ENCODE measurements at places on chromosomes 5 and 9. TPM values are rescaled to one million over a fixed set of nuclear protein-coding genes. Genes with fewer than 3 reads are reported as not detected.

- H3K27ac ChIP-seq: no peak overlapping the region
- no peaks in the 10 kb centered on the region for H3K4me1 ChIP-seq
- no peak for DNase-seq
Observed at GRCh38 chr9:102867488-102867887, 127.6 kb upstream of the CYLC2 start.

DNA sequence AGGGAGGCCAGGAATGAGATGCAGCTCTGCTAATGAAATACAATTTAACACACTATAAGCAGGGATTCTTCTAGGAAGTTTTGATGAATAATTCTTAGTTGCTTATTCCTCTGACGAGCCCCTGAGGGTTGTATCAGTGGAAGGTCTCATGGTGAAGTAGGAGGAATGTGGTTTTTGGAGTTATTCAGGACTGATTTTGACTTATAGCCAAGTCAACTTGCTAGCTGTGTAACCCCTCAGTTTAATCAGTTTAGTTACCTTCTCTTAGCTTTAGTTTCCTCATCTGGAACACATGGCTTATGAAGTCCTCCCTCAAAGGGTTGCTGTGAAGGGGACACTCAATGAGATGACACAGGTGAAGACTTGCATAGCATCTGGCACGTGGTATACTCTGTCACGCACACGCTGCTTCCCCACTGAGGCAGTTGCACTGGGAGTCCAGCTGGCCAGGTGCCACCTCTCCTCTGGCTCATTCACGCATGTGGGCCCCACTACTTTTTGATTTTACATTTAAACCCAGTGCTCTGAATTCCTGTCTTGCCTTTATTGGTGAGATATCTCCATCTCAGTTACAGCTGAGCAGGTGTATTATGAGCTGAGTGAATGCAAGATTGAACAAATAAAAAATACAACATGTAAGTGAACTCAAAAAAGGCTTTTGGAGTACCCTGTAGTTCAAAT, 415.0 kb downstream of the ARHGEF28 start:
- no peak overlapping the region for H3K27ac ChIP-seq
- peak; percentile 52 for DNase-seq
- H3K36me3 ChIP-seq: no peaks in the 10 kb centered on the region
- no peaks in the 10 kb centered on the region for H3K27me3 ChIP-seq
- peaks cover 5% of the 10 kb centered on the region for H3K4me1 ChIP-seq
- H3K4me3 ChIP-seq: no peak overlapping the region

DNA sequence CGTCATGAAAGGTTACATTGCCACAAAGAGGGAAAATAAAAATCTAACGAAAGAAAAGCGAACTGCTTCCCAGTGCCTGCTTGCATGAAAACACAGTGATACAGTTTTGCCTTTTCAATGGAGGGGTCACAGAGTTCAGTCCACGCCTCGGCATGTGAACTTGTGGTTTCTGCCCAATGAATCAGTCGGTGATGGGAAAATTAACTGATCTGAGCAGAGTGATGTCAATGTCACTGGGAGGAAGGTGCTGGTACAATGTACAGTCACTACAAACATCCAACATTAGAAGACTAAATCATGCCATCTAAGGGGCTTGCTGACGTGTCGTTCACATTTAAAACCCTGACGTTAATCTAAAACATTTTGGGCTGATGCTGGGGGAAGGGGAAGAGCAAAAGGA, 151.8 kb upstream of the MSX2 start:
- no peak overlapping the region for H3K27ac ChIP-seq
- no peaks in the 10 kb centered on the region for H3K36me3 ChIP-seq
- no peak for DNase-seq
- H3K4me1 ChIP-seq: no peaks in the 10 kb centered on the region
- H3K4me3 ChIP-seq: no peak overlapping the region

GRCh38 chr5:89885670-89886069, 523.9 kb downstream of the CETN3 start:
- H3K27me3 ChIP-seq: no peaks in the 10 kb centered on the region
- H3K27ac ChIP-seq: no peak overlapping the region
- no peak for DNase-seq

DNA sequence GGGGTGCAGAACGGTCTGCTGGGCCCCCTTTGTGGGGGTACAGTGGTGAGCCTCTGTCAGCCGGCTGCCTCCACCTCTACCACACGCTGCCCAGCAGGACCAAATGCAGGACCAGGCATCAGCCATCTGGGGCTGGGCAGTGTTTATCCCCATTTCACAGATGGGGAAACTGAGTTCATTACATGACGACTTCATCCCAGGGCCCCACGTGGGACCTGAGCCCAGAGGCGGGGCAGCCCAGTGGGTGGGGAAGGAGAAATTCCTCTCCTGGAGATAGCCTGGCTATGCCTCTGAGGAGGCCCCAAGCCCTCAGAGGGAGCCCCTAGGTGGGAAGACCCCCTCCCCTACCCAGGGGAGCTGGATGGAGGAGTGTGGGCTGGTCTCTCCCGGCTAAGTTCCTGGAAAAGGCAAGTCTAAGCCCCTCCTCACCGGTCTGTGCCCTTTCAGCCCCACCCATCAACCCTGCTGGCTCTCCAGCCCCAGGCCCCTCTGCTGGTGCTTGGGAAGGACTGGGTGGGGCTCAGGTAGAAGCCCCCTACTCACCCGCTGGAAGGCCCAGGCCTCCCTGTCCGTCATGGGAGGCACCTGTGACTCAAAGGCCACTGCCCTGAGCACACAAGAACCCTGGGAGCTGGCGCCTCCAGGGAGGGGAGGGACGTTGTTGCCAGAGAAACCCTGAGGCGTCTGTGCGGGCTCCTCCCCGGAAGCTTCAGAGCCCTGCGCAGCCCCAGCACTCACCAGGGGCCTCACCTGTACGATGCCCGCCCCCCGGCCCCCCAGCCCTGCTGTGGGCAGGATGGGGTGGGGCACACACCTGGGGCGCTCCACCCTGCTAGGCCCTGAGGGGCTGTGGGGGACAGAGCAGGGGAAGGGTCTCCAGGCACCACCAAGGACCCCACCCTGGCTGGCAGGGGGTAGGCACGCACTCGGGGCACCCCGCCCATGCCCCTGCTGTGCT, 7.4 kb upstream of the CCDC187 start:
- no peak overlapping the region for H3K27ac ChIP-seq
- DNase-seq: no peak
- H3K36me3 ChIP-seq: no peaks in the 10 kb centered on the region
- no peaks in the 10 kb centered on the region for H3K27me3 ChIP-seq
- no peaks in the 10 kb centered on the region for H3K4me1 ChIP-seq
- H3K4me3 ChIP-seq: no peak overlapping the region

- H3K4me1 ChIP-seq: no peaks in the 10 kb centered on the region
Observed at GRCh38 chr5:4855880-4856279, 284.2 kb upstream of the ADAMTS16 start.

DNA sequence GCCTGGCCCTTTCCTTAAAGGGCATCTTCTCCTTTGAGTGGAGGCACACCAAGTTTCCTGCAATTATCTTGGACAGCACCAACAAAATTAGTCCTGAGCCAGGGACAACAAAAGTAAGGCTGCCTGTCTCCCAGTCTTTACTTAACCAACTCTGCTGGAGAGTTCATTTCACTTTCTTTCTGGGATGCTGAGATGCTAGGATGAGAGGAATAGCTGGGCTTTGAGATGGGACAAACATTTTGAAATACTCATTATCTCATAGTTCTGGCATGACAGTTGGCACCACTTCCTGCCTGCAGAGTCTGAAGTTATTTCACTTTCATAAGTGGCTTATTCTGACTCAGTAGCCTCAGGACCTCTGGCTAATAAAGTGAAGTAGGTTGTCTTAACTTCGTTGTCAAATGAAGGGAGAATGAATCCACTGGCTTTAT, 157.0 kb downstream of the C9orf152 start:
- DNase-seq: peak; percentile 24
- H3K36me3 ChIP-seq: no peaks in the 10 kb centered on the region
- no peak overlapping the region for H3K4me3 ChIP-seq

DNA sequence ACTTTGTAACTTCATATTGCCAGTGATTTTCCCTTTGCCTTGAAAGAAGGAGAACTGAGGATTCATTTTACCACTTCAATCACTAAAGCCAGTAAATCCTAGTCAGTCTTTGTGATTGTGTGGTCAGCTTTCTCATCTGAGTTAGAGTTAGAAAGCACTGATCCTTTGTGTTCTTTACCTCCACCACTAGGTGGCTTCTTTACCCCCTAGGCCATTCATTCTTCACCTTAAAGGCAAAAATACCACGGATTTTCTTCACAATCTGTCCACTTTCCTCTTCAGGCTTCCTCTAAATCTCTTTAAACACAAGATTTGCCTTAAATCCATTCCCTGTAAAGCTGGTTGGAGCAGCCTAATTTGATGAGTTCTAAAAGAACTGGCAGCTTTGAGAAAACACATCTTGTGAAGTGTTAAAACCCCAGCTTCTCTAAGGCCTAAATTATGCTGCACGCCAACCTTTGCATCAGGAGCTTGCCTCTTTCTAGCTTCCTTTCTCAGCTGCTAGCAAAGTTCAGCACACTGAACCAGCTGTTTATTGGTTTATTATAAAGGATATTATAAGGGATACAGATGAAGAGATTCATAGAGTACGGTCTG, 20.4 kb downstream of the BDP1 start:
- no peaks in the 10 kb centered on the region for H3K4me1 ChIP-seq
- no peaks in the 10 kb centered on the region for H3K36me3 ChIP-seq
- no peak for DNase-seq
- no peak overlapping the region for H3K27ac ChIP-seq
- H3K27me3 ChIP-seq: no peaks in the 10 kb centered on the region

DNA sequence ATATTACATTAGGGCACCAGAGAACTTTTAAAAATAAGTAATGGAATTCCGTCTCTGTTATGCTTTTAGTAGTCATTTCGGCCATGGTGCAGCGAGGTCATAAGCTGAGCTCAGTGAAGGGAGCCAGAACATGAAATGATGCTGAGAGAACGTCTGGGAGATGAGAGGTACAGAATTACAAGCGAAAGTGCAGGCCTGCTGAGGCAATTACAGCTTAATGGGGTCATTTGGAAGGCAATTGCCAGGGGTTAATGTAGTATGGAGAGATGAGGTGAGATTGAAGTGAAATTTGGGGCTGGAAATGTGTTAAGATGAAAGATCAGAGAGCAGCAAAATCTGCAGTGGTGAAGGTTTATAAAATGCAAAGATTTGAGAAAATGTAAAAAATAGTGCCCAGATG, 96.5 kb downstream of the PBX3 start:
- H3K4me3 ChIP-seq: peak overlapping the region; percentile 8
- peak overlapping the region; percentile 23 for H3K27ac ChIP-seq
- no peaks in the 10 kb centered on the region for H3K36me3 ChIP-seq
- DNase-seq: peak; percentile 33

Gene CCDC183
- 11.8 TPM for total RNA-seq

Gene ACOT12
- total RNA-seq: not detected

Gene LMX1B
- 0.20 TPM for total RNA-seq

Gene WHRN
- total RNA-seq: 25.6 TPM

Data from ovary (tissue), 10 donors.